ENCODE measurements at places on chromosomes 6 and 20.

- no peak for DNase-seq
Measured at GRCh38 chr6:41685641-41686380, 47.5 kb downstream of the MDFI start.

- DNase-seq, result no peak
Measured at GRCh38 chr6:62150048-62150663, 135.9 kb downstream of the KHDRBS2 start.

DNA sequence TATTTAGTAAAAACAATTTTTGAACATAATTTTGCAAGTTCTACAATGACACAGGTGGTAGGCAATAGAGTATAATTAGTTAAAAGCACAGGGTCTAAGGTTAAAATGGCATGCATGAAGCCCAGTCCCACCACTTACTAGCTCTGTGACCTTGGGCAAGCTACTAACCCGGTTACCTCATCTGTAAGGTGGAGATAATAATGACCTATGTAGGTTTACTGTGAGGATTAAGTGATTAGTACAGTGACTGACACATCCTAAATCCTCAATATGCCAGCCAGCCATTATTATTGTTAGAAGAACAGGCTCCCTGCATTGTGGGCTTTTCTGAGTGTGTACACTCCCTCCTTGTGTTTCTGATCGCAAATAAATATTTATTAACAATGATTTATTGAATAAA lies 26.2 kb downstream of the ATXN1 start:
- no peak for DNase-seq

- no peak for DNase-seq
Measured at GRCh38 chr6:97705568-97705967, 422.6 kb upstream of the MMS22L start.

GRCh38 chr20:38985603-38986170 lies 23.5 kb downstream of the DHX35 start:
- peak; percentile 82 for DNase-seq

DNA sequence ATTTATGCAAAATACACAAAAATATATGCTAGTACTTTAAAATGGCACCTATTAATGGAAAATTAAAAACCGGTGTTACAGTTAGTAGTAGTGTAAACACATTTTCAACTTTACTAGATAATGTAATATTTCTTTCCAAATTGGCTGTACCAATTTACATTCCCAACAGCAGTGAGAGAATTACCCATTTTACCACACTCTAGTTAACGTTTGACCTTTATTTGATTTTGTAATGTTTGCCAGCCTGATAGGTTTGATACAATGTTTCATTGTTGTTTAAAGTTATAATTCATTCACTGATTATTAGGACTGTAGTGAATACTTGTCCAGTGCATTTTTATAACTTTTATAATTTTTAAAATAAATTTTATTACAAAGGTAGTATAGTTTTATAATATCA lies 182.1 kb downstream of the EYA4 start:
- DNase-seq, result no peak

- no peak for DNase-seq
Measured at GRCh38 chr6:81714684-81715083, 37.8 kb downstream of the TENT5A start.

GRCh38 chr20:37911261-37911660 lies 8.3 kb downstream of the VSTM2L start:
- no peak for DNase-seq

- no peak for DNase-seq
Measured at GRCh38 chr6:13423252-13423651, 64.1 kb downstream of the GFOD1 start.

DNA sequence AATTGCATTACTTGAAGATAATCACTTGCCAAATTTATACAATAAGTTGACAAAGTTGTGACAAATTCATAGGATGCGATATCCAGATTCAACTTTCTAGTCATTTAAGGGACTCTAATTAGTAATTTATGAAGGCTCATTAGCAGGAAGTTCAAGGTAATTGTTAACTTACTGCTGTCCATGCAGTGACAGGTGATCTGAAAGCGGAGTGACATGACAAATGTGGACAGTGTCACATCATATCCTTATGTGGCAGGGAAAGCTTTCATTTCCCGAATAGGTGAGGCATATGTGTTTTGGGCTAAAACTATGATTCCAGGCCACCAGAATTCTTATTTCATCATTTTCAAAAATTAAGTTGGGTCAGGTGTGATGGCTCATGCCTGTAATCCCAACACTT lies 115.9 kb upstream of the BMP2 start:
- no peak for DNase-seq

- no peak for DNase-seq
Measured at GRCh38 chr20:40442181-40442963, 246.7 kb downstream of the MAFB start.

- DNase-seq, result no peak
Measured at GRCh38 chr20:33070111-33071053, 9.1 kb upstream of the BPIFB4 start.

GRCh38 chr6:113432521-113433334 lies 424.4 kb upstream of the MARCKS start:
- DNase-seq, result no peak

GRCh38 chr20:4811257-4811656 lies 89.5 kb downstream of the PRND start:
- no peak for DNase-seq

Data from AG09309 (cell line).